CD4-positive, alpha-beta T cell treated with Interleukin-2 at 100 ng/mL for 4 hours (primary cell): ENCODE measurements at places on chromosomes 11 and 22.

DNA sequence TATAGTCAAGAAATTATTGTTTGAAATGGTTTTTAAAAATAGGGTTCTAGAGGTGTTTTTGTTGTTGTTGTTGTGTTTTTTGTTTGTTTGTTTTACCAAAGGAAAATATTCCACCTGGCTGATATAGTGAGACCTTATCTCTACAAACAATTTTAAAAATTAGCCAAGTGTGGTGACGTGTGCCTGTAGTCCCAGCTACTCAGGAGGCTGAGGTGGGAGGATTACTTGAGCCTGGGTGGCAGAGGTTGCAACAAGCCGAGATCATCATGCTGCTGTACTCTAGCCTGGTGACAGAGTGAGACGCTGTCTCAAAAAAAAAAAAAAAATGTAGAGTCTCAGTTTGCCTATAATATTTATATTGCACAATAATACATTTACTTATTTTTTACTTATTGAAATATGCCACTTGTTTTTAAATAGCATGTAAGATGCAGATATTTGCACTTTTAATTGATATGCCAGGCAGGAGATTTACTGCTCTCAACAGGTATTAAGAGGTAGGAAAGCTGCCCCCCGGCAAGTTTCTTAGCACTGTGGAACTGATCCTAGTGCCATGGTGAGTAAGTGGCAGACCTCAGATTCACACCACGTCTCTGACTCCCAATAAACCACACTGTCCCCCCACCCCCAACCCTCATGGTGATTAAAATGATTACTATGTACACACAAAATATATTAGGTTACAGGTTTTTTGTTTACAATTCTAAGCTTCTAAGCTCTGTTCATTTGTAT, 157.4 kb downstream of the TEAD1 start:
- DNase-seq: no peak

DNA sequence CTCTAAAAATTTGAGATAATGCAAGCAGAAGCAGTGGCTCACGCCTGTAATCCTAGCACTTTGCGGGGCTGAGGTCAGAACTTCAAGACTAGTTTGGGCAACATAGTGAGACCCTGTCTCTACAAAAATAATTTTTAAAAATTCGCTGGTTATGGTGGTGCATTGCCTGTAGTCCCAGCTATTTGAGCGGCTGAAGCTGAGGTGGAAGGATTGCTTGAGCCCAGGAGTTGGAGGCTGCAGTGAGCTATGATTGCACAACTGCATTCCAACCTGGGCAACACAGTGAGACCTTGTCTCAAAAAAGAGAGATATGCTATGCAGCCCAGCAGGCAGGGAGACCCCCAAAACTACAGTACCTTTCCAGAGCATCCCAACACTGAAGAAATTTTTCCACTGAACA, 2.3 kb downstream of the CTSC start:
- DNase-seq: no peak

- DNase-seq: no peak
These were observed 68.5 kb upstream of the C11orf58 start for GRCh38 chr11:16669799-16670415.

GRCh38 chr22:23481369-23481768, 98.7 kb downstream of the IGLL1 start:
- DNase-seq: no peak

DNA sequence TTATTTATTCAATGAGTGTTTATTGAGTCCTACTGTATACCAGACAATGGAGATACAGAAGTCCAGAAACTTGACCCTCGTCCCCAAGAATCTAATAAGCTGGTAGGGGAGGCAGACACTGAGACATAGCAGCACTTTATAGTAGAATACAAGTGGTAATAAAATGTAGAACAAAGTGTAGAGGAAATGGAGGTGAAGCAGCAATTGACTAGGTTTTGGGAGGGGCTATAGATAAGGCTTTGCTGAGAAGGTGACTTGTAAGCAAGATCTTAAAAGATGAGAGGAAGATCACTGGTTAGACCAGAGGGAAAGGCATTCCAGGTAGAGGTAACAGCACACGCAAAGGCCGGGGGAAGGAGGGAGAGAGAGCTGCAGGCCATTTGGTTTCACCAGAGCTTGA, 57.3 kb downstream of the ZBTB16 start:
- no peak for DNase-seq

- no peak for DNase-seq
These were observed 406.8 kb downstream of the ETS1 start for GRCh38 chr11:128180441-128181087.

- no peak for DNase-seq
These were observed 576.9 kb upstream of the ANO5 start for GRCh38 chr11:21615955-21616371.

GRCh38 chr22:36977401-36977861, 41.8 kb downstream of the TST start:
- peak; percentile 78 for DNase-seq

DNA sequence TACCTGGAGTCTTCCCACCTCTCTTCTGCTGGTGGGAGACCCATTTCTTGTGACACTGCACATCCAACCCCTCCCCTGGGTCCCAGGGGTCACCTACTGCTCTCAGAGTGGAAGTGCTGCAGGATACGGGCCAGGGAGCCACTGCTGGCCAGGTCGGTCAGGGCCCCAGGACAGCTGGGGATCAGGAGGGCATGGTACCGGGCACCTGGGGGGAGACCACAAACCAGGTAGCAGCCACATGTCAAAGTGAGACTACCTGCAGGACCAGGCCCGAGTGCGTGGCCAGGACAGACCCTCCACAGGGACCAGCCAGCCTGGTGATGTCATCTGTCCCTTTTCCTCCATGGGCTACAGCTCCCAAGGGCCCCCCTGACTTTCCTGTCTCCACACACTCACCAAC, 3.9 kb downstream of the GATD1 start:
- DNase-seq: no peak

DNA sequence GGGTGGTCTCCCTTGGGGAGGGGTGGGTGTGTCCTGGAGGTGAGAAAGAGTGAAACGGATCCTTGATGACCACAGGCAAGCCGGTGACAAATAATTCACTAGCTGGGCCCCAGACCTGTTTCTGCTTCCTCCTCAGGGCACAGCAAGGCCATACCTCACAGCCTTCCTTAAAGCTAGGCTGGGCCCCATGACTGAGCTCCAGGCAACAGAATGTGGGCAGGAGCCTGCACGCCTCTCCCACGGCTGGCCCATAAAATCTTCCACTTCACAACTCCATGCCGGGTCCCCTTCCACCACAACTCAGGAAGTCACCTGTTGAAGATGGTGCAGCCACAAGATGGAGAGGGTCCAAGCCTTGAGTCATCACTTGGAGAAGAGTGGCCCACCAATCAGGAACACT, 23.9 kb downstream of the SLC22A12 start:
- no peak for DNase-seq

DNA sequence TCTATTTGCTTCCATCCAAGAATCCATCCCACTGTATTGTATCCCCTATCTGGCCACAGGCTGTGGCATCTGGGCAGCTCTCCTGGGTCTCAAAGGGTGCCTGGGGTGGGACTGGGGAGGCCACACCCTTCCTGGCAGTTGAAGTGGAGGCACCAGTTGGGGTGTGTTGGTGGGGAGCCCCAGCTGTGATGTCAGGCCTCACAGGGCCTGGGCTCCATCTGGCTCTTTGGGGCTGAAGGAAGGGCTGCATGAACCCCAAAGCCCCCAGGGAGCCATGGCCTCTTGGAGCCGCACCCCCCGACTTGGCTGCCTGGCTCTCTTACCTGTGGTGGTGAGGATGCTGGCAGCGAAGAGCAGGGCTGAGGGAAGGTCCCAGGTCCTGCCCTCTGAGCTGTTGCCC, 469 bp downstream of the KCNK7 start:
- no peak for DNase-seq

DNA sequence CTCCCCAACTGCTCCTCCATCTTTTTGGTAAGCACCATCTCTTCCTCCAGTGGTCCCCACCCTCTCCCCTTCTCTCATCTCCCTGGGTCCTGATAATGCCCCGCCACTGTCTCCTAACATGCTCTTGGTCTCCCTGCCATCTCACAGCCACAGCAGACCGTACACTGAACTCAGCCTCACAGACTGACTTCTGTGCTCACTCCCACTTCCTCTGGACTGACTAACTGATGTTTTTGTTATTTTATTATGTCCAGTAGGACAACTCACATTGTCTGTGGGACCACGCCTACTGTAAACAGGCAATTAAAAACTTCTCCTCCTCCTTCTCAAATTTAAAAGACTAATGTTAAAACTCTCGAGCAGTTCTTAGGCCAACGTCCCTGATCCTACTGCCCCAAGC, 2.6 kb upstream of the GNAZ start:
- no peak for DNase-seq

- no peak for DNase-seq
These were observed 86.0 kb downstream of the EHF start for GRCh38 chr11:34706709-34707461.
